Activated T-helper 1 cell treated with anti-CD3 and anti-CD28 coated beads, Interleukin-2, amount 50 U/mL, for 16 hours (primary cell): ENCODE measurements at places on chromosomes 5 and 9.

GRCh38 chr9:130500340-130501180, 55.8 kb downstream of the ASS1 start:
- DNase-seq, result no peak

GRCh38 chr9:129030191-129030590, 2.1 kb upstream of the SH3GLB2 start:
- DNase-seq, result no peak

DNA sequence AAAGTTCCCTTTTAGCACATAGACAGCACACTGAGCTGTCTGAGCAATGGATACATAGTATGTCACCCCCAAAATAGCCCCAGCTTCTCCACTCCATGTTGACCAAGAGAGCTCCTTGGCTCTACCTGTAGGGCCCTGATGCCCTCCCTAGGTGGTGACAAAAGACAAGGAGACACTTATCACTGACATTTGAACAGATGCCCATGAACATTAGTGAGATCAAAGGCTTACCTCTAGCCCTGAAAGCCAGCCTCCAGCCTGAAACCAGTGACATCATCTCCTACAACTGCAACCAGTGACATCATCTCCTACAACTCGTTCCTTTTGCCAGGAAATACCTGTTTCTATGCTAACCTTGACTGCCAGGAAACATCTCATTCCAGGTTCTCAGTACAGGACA, 122.7 kb downstream of the FSTL4 start:
- no peak for DNase-seq

DNA sequence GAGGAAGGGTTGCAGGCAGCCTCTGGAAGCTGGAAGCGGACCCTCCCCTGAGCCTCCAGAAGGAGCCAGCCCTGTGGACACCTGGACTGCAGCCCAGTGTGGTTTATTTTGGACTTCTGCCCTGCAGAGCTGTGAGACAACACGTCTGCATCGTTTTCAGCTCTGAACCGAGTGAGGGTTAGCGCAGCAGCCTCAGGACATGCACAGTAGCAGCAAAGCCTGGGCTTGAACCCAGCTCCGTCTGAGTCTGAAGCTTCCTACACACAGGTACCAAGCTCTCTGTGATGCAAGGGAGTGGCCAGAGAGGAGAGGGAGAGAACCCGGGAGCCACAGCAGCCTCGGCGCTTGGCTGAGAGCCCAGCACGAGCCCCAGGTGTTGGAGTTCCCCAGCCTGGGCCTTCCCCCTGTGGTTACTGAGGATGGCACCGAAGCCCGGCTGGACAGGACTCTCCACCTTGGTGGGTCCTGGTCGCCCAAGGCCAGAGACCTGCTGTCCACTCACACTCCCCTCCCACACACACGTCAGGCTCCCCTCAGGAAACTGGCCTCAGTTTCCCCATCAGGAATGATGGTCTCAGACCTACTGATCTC, 128.2 kb downstream of the OLFM1 start:
- no peak for DNase-seq

DNA sequence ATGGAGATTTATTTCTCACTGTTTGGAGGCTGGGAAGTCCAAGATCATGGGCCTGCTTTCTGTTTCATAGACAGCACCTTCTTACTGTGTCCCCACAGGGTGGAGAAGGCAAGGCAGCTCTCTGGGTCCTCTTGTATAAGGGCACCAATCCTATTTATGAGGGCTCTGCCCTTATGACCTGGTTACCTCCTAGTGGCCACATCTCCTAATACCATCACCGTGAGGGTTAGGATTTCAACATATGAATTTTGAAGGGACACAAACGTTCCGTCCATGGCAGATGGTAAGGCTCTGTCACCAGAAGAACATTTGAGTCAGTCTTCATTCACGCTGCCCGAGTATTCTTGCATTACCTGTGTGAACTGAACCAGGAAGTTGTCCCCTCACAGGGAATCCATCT, 48.4 kb downstream of the ANKRD33B start:
- no peak for DNase-seq

GRCh38 chr9:93060746-93061259, 2.3 kb downstream of the SUSD3 start:
- no peak for DNase-seq

DNA sequence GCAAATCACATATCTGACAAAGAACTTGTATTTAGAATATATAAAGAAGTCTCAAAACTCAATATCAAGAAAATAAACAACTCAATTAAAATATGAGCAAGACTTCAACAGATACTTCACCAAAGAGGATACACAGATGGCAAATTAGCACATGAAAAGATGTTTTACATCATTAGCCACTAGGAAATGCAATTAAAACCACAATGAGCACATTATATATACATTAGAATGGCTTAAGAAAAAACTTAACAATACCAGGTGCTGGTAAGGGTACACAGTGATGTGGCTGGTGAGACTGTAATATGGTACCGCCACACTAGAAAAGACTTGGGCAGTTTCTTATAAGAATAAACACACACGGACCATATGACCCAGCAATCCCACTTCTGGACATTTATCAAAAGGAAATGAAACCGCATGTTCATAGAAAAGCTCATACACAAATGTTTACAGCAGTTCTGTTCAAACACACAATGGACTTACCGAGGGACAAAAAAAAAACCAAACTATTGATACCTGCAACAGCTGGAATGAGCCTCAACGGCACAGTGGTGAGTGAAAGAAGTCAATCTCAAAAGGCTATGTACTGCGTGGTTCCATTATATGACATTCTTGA, 27.6 kb downstream of the SEMA4D start:
- no peak for DNase-seq

DNA sequence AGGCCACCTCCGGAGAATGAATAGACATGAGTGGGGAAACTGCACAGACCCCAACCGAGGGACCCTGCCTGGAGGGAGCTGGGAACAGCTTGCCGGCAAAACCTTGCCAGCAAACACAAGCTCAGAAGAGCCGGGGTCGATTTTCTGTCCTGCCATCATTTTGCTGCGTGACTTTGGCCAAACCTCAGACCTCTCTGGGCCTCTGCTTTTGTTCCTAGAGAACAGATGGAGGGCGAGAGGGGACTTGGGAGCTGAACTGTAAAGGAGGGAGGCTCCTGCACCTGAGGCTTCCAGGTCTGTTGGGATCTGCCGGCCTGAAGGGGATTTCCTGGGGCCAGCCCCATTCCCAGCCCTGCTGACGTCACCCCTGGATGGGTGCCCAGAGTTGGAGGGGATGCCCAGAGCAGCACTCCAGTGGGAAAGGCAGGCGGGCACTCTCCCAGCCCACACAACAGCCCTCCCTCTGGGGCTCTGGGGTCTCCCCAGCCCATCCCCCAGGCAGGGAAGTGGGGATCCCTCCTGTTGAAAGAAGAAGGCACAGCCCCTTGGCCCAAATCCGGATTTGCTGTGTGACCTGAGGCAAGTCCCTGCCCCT, 40.4 kb upstream of the SYNPO start:
- DNase-seq, result no peak

DNA sequence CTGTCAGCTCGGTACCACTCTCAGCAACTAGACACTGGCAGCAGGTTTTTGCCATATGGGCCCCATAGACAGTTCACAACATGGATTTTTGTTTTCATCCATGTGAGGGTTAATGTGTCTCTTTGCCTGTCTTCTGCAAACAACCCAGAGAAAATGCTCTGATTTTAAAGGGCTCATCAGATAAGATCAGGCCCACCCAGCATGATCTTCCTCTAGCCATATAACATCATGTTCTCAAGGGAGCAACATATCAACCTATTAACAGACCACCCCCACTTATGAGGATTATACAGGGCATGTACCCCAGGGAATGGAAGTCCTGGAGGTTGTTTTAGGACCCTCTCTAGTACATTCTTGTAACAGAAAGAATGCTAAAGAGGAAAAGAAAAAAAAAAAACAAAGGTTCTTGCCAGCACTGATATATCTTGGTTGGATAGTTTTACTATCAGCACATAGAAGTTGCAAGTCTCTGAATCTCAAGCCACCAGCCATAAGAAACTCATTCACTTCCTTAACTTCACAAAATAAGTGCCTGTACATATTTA, 1015.1 kb downstream of the TLE4 start:
- no peak for DNase-seq

GRCh38 chr5:59517926-59518585, 375.5 kb downstream of the PDE4D start:
- DNase-seq, result no peak

DNA sequence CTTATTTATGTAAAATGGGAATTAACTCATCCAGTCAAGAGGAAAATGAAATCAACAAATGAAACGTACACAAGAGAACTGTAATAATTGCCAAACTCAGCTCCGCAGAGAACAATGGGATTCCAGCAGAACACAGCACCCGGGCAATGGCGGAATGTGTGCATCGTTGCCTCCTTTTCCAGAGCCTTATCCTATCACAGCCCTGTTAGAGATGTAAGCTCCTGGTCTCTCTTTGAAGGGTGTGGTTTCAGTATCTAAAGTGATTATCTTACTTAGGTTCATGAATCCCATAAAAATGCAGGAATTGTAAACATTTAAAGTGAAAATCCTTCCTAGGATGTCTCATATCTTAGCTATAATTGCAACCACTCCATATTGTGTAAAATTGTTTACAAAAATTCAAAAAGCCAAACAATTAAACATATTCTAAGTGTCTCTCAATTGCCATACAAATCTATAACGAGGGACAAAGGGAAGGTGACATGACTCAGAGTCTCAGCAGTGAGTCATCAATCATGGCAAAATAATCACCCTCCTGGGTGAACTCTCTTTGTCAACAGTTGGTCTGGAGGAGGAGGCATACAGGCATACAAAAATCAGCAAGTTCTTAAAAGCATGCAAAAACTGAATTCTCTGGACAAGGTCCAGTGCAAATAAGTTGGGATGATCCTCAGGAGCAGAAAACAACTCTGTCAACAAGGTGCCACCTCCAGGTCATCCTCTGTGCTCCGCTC, 22.6 kb downstream of the SEMA5A start:
- no peak for DNase-seq

GRCh38 chr5:108079753-108080152, 302.1 kb downstream of the FBXL17 start:
- no peak for DNase-seq

DNA sequence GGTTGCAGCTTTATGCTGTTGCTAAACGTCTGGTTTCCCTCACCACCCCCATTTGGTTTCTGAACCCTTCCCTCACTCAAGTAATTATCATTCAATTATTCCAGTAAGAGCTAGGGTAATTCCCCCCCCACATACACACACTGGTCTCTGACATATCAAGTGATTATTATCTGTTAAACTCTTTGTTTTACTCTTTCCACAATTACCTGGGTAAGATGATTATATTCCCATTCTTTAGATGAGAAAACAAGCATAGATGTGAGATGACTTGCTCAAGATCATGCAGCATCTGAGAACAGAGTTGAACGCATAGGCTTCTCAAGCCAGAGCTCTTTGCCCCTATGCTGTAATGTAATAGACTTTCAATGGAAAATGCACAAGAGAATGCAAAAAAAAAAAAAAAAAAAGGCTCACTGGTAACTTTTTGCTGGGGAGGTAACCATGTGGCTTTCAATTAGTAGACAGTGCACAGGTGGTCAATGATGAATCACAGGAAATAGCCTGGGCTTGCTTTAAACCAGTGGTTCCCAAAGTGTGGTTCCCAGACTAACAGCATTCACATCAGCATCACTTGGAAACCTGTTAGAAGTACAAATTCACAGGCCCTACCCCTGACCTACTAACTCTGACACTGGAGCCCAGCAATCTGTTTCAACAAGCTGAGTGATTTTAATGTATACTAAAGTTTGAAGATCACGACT, 87.6 kb downstream of the PIK3R1 start:
- DNase-seq, result no peak

GRCh38 chr5:74851684-74852353, 14.4 kb downstream of the FAM169A start:
- no peak for DNase-seq

DNA sequence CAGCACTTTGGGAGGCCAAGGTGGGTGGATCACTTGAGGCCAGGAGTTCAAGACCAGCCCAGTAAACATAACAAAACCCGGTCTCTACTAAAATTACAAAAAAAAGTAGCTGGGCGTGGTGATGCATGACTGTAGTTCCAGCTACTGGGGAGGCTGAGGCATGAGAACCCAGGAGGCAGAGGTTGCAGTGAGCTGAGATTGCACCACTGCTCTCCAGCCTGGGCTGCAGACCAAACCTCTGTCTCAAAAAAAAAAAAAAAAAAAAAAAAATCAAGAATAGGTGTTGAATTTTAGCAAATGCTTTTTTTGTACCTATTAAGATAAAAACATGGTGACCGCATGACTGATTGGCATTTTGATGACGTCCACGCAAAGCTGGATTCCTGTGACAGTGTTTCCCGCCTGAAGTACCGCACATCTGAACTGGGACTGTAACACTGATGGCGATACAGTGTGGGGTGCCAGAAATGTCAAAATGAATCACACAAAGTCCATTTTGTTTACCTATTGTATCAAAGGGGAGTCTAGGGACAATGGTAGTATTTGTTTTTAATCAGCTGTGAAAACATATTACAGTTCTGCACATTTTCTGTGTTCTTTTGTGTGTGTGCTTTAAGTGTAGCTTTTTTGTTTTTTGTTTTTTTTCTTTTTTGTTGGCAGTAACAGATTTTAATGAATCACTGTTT, 23.2 kb upstream of the TBC1D9B start:
- no peak for DNase-seq

DNA sequence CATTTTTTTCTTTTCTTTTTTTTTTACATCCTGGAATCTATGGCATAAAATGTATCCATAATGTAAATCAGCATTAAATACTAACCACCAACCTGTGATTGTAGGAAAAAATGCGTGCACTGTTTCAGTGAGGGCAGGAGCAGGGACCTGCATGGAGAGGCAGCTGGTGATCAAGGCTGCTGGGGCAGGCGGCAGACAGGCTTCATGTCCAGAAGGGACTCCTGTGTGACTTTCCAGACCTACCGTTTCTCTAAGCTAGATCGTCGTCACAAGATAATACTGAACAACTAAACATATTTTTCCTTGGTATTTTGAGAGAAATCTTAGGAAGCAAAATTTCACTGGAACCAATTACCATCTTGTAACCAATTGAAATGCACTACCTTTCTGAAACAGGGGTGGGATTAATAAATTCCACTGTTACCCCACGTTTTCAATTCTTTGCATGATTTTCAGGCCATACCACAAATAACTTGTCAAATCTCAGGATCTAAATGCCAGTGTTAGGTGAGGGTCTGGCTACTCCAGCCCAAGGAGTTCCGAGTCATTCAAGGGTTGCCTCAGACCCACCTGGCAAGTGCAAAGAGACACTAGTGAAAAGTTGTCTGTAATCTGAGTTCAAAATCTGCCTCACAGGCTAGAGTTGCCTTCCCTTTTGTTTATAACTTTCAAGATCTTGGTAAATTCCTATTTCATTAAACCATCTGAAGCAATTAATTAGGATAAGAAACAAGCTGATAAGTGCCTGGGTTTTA, 198.2 kb downstream of the SEMA5A start:
- no peak for DNase-seq

GRCh38 chr5:109786206-109786855, 96.6 kb downstream of the MAN2A1 start:
- no peak for DNase-seq

DNA sequence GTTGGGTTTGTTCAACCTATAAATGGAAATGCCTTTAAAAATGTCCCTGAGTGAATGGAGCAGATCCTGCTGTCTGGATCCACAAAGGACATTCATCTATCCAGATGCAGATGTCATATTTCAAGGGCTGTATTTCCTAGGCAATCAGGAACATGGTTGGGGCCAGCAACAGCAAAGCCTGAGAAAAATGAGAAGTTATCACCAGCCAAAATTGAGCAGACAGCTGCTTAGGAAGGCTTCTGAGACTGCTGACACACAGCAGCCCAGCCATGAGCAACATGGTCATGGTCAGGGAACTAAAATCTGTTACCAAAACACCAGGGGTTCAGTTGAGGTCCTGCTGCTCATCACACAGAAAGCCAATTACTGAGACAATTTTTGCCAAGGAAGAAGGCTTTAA, 9.2 kb upstream of the IL7R start:
- no peak for DNase-seq

GRCh38 chr5:5145651-5146529, 5.8 kb downstream of the ADAMTS16 start:
- DNase-seq, result no peak
